ENCODE measurements at places on chromosomes 4 and X.

DNA sequence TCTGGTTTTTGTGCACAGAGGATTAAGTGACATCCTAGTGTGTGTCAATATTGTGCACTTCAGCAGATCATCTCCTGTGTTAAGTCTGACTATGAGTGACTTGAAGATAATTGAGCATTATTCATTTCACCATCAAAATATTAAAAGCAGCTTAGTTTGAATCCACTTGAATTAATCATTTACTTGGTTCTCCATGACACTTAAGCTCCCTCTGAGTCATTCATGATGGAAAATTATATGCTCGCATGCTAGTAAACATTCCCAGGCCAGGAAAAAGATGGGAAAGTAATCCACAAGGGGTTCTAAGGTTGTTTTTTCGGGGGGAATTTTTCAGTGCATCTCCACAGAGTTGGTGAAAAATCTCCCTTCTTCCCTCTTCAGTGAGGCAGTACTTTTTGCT lies 97.2 kb upstream of the EOLA2 start:
- no peak for DNase-seq

- peak; percentile 45 for DNase-seq
Measured at GRCh38 chrX:154013614-154014360, 5.9 kb downstream of the IRAK1 start.

DNA sequence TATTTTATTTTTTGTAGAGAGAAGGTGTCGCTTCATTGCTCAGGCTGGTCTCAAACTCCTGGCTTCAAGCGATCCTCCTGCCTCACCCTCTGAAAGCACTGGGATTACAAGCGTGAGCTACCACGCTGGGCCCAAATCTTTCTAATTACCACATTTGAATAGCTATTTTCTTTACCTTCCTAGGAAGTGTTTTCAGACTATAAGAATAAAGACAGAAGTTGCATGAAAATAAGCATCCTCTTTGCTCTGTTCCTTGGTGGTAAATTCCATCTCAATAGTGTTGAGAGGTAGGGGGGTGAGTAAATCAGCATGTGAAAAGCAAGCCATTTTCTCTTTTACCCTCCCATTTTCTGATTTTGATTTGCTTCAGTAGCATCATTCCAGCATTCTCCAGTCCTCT lies 122.4 kb downstream of the LARP7 start:
- no peak for DNase-seq

GRCh38 chr4:181046809-181047208 lies 1196.4 kb upstream of the TENM3 start:
- no peak for DNase-seq

GRCh38 chr4:155638195-155638965 lies 28.3 kb upstream of the GUCY1A1 start:
- DNase-seq = no peak

GRCh38 chr4:124534131-124534530 lies 178.4 kb downstream of the ANKRD50 start:
- no peak for DNase-seq

DNA sequence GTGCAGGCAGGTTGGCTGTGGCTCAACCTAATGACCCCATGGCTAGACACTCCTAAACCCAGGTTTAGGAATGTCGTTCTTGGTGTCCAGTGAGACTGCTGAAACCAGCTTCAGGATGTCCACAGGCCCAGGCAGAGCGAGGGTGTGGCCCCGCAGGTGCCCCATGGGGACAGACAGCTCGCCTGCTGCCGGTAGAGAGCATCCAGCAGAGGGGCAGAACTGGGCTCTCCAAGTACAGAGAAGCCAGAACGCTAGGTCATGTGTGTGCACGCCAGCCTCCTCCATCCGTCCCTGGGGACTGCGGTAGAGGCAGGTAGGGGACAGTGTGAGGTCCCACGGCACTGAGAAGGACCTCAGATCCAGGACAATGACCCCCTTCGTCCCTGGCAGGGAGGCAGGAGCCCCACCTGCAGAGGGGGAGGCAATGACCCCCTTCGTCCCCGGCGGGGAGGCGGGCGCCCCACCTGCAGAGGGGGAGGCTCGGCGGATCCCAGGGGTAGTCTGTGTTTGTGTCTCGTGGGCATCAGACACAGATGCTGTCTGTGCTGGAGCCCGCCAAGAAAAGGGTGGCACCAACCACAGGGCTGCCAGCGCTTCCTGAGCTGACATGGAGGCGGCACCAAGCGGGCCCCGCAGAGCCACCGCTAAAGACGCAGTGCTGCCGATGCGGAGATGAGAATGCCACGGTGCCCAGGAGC lies 118.4 kb downstream of the FAM53A start:
- DNase-seq = no peak

DNA sequence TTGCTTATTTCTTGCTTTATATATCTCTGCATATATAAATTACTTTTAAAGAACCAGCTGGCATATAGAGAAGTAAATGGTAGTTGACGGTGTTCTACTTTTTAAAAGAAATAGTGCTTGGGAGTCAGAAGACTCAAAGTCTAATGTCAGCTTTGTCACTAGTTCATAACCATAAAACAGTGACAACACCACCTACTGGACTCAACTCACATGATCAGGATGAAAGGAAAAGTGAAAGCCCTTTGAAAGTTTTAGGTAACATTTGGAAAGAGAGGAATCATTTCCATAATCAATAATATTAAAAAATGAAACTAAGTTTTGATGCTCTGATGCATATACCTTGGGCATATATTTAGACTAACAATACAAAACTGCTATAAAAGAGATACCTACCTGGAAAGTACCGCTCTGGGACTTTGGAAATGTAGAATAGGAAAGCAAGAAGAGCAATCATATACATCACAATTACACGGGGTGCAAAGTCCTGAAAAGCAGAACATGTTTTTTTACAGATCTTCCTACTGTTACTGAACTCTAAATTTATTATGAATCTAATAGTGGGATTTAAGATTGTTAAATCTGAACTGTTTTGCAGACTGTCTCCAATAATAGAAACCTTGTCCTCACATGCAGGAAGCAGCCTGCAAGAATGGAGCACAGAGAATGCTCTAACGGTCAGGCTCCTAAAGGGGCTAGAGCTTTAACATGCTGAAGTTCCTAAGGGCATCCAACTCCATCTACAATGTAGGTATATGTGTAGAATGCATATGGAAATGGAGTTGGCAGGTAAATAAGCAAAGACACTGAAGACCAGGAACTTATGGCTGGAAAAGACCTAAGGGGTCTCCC lies 15.6 kb downstream of the PAQR3 start:
- DNase-seq = no peak

- no peak for DNase-seq
Measured at GRCh38 chr4:90099812-90100211, 27.4 kb upstream of the CCSER1 start.

- no peak for DNase-seq
Measured at GRCh38 chr4:97910005-97910404, 233.3 kb downstream of the STPG2 start.

DNA sequence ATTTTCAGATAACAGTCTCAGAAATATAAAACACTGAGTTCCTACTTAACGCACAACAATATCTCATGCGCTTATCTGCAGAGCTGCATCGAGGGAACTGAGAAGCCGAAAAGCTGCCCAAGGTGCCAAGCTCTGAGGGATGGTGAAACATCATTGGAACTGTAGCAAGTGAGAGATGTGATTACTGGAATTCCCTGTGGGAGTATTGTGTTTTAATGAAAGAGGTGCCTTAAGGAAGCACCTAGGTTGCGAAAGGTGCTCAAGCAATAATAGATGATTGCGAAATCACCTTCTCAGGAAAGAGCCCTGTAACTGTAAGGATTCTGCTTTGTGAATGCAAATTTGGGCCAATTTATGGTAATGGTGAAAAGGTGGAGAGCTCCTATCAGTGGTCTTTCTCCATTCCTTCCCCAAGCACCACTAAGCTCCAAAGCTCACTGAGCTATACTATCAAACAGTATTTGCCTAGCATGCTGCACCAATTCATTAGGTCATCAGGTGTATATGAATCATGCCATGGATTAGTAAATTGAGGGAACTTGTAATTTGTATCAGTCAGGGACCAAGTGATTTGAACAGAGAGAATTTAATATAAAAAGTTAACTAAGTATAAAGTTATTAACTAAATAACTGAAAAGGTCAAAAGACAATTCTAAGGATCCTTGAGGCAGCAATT lies 59.0 kb upstream of the ATP8A1 start:
- no peak for DNase-seq

DNA sequence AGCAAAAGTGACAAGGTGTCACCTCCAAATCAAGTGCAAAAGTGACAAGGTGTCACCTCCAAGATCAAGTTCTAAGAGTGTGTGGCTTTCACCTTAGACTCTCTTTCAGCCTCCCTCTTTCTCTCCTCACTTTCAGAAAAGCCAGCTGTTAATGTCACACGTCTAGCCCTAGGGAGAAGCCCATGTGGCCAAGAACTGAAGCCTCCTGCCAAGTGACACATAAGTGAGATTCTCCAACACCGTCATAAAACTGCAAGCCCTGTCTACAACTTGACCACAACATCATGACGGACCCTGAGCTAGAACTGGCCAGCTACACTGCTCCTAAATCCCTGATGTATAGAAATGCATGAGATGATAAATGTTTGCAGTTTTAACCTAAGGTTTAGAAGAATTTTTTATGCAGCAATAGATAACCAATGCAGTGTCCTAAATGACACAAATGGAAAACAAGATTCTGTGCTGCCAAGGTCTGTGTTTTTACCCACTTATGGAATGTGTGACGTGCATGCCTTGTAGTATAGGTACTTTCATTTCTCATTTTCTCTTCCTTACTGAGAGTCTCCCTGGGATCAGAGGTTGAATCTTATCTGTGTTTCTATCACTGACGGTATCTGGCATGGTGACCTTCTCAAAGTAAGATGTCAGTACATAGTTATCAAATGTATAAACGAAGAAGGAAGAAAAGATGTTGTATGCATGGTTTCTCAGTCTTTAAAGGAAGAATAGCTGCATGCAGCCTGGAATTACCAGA lies 25.0 kb downstream of the NLGN4X start:
- DNase-seq = no peak

GRCh38 chrX:85544609-85545008 lies 165.1 kb upstream of the POF1B start:
- DNase-seq = no peak

GRCh38 chrX:97766501-97767095 lies 882.9 kb downstream of the RPA4 start:
- DNase-seq = no peak

GRCh38 chrX:110041980-110042379 lies 39.1 kb downstream of the TMEM164 start:
- DNase-seq = no peak

DNA sequence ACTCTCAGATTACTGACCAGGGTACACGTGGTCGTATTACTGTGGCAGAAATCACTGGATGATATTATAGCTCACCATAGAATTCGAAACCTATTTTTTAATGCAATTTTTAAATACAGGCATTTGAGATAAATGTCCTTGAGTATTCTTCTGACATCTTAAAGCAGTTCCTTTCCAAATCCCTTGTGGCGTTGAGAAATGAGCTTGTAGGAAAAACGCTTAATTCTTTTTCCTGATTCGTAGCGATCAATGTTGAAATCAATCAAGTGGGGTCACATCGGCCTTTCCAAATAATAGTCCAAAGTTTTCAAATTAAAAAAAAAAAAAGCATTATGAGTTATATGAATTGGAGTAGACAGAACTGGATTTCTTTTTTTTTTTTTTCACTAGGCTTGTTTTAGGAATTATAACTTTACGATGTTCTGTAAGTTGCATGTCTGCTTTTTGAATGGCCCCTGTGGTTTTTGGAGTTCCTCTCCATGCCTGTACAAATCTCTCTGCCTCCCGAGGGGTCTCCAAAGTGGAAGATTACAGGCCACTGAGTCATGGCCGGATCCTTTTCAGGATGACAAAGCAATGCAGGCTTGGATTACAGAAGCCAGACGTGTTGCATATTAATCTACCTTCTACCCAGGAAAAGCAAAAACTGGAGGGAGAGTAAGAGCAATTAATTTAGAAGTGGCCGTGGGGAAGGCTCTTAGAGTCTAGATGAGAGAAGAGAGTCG lies 226.1 kb downstream of the SHOX start:
- DNase-seq = no peak

GRCh38 chr4:100721490-100721889 lies 203.7 kb upstream of the EMCN start:
- no peak for DNase-seq

GRCh38 chr4:94181815-94182214 lies 25.9 kb upstream of the SMARCAD1 start:
- DNase-seq = no peak

- DNase-seq = peak; percentile 2
Measured at GRCh38 chrX:53190363-53190960, 34.5 kb downstream of the KDM5C start.

DNA sequence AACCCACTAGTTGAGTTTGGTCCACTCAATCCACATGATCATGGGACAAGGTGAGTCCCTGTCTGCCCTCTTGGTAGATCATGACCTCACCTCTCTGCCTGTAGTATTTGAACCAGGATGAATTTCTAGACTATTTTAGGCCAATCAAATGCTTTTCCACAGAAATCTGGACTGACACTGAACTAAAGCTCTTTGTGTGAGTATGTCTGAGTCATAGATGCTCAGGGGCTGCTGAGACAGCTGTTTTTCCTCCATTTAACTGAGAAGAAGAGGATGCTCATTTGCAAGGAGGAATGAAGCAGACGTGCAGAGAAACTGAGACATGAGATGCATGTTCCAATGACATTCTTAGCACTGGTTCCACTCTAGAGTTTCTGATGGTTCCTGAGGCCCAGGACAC lies 77.3 kb upstream of the TMEM47 start:
- DNase-seq = no peak

GRCh38 chrX:104660092-104660491 lies 94.1 kb downstream of the IL1RAPL2 start:
- no peak for DNase-seq

DNA sequence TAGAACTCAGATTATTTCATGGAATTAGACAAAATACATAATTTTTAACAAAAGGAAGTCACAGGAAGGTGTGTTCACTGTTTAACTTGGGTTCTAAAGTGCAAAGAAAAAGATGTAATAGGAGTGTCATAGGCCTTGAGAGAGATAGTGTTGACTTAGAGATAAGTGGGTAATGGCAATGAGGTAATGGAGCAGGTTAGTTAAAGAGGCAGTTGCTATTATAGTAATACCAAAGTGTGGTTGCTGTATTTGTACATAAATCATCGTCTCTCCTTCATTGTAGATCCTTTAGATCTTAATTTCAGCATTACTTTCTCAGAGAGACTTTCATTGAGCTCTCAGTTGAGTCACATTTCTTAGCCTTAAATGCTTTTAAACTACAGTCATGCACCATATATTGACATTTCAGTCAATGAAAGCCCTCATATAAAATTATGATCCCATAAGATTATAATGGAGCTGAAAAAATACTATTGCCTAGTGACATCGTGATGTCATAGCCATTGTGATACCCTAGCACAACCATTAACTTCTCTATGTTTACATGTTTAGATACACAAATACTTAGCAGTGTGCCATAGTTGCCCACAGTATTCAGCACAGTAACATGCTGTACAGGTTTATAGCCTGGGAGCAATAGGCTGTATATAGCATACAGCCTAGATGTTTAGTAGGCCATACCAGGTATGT lies 245.4 kb downstream of the ADGRL3 start:
- no peak for DNase-seq

GRCh38 chrX:129040124-129040523 lies 483.2 kb downstream of the SMARCA1 start:
- no peak for DNase-seq

All from G401 (cell line).